ENCODE measurements at places on chromosomes 3 and 15.

- DNase-seq = no peak
- H3K36me3 ChIP-seq = no peaks in the 10 kb centered on the region
- no peaks in the 10 kb centered on the region for H3K4me1 ChIP-seq
- H3K27ac ChIP-seq = no peak overlapping the region
- H3K4me3 ChIP-seq = no peak overlapping the region
- no peaks in the 10 kb centered on the region for H3K27me3 ChIP-seq
These were observed 51.3 kb downstream of the TLNRD1 start for GRCh38 chr15:81052046-81052445.

DNA sequence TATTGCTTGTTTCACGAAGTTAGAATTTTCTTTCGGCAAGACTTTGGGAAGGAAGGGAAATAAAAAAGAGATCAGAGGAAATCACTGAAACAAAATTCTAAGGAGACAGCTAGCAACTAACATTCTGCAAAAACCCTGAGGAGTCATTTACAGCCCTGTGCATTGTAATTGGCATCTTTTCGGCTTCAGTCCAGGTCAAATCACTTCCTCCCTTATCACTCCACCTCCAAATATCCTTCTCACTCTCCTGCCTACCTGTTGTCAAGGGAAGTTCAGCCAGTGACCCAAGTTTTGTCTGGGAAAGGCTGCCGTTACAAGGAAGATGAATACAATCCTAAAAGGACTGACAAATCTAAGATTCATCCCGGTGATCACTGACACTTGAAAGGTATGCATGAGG lies 39.6 kb downstream of the MDFIC2 start:
- no peaks in the 10 kb centered on the region for H3K4me1 ChIP-seq
- H3K27me3 ChIP-seq = no peaks in the 10 kb centered on the region
- no peak for DNase-seq
- H3K27ac ChIP-seq = no peak overlapping the region

DNA sequence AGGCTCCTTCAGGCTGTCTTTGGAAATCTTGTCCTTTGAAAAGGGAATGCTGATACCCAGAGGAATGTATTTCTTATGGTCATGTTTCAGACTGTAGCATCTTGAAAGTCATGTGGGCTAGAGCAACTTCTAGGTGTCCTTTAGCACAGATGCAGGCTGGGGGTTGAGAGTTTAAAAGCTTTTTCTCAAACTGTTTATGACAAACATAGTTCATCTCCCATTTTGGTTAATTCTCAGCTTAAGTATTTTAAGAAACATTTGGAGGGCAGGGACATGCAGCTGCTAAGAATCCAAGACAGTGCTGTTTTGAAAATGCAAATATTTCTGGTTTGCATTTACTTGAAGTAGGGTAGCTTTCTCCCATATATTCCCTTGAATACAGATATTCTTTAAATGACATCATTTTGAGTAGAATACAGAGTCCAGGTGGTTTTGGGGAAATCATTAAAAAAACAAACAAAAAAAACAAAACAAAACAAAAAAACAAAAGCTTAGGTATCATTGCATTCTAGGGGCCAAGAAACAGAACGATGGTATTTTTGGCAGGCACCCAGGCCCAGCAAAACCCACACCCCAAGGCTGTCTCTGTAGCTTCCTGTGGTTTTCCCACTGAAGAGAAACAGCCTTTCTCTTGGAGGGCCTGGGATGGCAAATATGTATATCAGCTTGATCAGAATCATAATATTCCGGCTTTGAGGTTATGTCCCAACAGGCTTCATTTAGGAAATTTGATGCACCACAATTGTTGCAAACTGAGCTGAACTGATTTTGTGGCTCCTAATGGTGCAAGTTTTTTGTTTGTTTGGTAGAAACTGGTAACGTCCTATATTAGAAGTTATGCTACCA lies 120.0 kb downstream of the ATG7 start:
- no peak overlapping the region for H3K27ac ChIP-seq
- H3K4me3 ChIP-seq = no peak overlapping the region
- H3K27me3 ChIP-seq = no peaks in the 10 kb centered on the region
- no peak for DNase-seq

DNA sequence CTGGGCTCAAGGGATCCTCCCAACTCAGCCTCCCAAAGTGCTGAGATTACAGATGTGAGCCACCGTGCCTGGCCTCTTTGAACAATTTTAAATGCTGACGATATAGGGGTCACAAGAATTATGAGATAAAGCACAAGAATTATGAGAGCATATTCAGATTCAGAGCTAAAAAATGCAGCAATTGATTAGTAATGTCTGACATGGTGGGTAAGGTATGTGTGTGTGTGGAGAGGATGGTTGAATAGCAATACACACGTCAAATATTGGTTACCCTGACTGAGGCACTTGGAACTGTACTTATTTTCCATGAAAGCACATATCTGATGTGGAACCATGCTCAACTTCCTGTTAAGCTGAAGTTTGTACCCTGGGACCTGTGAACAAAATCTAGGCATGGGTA lies 115.6 kb downstream of the EOMES start:
- no peaks in the 10 kb centered on the region for H3K4me1 ChIP-seq
- no peak for DNase-seq
- no peak overlapping the region for H3K4me3 ChIP-seq
- H3K27ac ChIP-seq = no peak overlapping the region
- no peaks in the 10 kb centered on the region for H3K27me3 ChIP-seq
- no peaks in the 10 kb centered on the region for H3K36me3 ChIP-seq

GRCh38 chr15:89946681-89947299 lies 34.0 kb upstream of the ARPIN start:
- no peak overlapping the region for H3K4me3 ChIP-seq
- H3K36me3 ChIP-seq = no peaks in the 10 kb centered on the region
- H3K27me3 ChIP-seq = no peaks in the 10 kb centered on the region
- no peak for DNase-seq

- H3K36me3 ChIP-seq = no peaks in the 10 kb centered on the region
- no peak for DNase-seq
- peaks cover 16% of the 10 kb centered on the region for H3K27me3 ChIP-seq
These were observed 1.1 kb upstream of the CHRNA3 start for GRCh38 chr15:78621810-78622402.

DNA sequence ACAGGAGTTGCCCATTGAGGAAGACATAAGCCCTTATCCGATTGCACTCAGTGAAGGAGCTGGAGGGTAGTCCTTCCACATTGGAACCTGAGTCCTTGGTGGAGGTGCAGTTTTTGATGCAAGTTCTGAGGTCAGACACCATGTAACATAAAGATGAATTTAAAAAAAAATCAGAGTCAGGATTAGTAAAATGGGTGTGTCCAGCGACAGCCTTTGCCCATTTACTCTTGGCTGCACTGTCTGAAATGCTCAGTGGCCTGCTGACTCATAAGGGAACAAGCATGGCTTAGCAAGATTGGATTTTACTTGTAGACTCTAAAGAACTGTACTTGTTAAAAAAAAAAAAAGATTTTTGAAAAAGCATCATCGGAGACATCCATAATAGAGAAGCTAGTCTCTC lies 241.1 kb upstream of the TOPAZ1 start:
- no peak overlapping the region for H3K27ac ChIP-seq
- peaks cover 42% of the 10 kb centered on the region for H3K27me3 ChIP-seq
- no peaks in the 10 kb centered on the region for H3K36me3 ChIP-seq
- DNase-seq = no peak
- H3K4me1 ChIP-seq = peaks cover 26% of the 10 kb centered on the region

DNA sequence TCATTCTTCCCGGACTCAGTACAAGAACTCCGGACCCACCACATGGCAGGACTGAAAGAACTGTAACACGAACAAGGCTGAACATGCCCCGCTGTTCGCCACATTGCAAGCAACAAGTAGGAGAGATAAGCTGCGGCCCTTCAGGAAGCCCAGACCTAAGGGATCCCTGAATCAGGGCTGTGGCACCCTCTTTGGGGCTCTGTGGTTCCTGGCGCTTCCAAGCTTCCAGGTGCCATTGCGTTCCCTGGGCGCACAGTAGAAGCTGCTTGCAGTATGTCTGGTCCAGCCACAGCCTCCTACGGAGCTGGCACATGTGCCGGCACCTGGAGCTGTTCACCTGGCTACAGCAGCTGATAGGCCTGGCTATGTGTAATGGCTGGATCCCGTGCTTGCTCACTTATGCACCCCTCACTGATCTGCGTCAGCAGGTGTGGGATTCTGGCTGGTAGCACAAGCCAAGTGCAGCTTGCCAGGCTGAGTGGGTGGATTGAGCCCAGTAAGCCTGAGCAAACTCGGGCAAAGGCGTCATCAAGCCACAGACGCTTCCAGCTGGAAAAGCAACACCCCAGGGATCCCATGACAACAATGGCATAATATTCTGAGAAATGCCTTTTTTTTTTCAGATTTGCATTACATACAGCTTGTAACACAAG lies 748.6 kb upstream of the GBE1 start:
- no peaks in the 10 kb centered on the region for H3K27me3 ChIP-seq
- H3K4me1 ChIP-seq = no peaks in the 10 kb centered on the region
- no peak for DNase-seq
- H3K4me3 ChIP-seq = no peak overlapping the region
- no peak overlapping the region for H3K27ac ChIP-seq
- H3K36me3 ChIP-seq = no peaks in the 10 kb centered on the region

DNA sequence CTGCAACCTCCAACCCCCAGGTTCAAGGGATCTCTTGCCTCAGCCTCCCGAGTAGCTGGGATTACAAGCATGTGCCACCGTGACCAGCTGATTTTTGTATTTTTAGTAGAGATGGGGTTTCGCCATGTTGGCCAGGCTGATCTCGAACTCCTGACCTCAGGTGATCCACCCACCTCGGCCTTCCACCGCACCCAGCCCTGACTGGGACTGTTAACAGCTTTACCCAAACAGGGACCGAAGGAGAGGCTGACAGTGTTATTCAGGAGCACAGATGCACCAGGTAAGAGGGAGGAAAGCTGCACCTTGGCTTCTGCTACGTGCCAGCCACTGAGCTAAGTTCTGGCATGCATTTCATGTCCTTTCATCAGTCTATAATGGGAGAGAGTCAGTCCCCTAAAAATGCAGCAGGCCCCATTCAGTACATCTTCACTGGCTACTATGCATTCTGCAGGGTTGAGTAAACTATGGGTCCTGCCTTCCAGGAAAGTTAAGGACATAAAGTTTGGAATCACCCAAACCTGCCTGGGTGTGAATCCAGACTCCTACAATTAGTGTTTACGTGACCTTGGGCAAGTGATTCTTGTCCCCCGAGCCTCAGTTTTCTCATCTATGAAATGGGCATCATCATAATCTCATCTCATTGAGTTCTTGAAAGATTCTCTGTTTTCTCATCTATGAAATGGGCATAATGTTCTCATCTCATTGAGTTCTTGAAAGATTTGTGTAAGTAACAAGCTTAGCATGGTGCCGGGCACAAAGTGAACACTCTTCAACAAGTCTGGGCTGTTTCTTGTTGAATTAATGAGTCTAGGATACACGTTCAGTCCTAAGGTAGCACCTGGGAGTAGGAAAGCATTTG lies 82.2 kb downstream of the CPN2 start:
- no peaks in the 10 kb centered on the region for H3K36me3 ChIP-seq
- H3K4me1 ChIP-seq = no peaks in the 10 kb centered on the region
- no peak for DNase-seq
- H3K27ac ChIP-seq = no peak overlapping the region
- no peak overlapping the region for H3K4me3 ChIP-seq
- H3K27me3 ChIP-seq = no peaks in the 10 kb centered on the region

DNA sequence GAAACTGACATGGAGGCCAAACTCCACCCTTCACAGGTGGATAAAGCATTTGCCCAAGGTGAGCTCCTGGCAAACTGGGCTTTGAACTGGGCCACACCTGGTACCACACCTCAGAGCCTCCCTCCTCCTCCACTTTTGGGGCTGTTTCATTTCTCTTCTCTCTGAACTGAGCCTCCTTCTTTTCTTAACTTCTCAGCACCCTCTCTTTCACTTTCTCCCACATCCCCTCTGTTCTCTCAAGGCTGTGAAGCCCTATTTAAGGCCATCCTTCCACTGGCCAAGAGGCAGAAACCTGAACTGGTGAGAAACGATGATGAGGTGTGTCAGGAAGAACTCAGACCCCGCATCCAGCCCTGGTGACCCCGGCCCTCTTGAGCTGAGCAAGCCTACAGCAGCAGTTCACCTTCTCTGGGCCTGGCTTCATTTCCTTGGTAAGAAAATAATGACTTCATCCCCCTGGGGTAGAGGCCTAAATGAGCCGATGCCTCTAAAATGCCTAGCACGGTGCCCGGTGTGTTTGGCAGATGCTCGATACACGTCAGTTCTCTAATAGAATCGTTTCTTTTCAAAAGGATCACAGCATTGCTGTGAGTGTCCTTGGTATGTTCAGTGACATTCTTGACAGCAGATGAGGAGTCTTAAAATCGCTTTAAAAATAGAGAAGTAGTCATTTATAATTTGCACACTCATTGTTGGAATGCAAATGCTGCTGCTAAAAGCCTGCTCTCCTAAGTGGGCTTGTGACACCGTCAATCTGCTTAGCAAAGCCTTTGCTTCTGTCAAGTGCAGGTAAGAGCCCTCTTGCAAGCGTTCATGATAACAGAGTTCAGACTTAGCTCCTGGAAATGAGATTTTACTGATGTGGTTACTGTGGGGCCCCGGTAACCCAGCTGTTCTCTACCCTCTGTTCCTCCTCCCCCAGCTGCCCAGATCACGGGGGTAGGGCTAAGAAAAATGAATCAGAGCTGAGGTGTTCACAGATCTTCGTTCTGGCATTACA lies 97.7 kb upstream of the ATP2B2 start:
- peak overlapping the region; percentile 18 for H3K4me3 ChIP-seq
- no peak overlapping the region for H3K27ac ChIP-seq
- peak; percentile 26 for DNase-seq
- H3K36me3 ChIP-seq = no peaks in the 10 kb centered on the region
- no peaks in the 10 kb centered on the region for H3K27me3 ChIP-seq

Measured in CD8-positive, alpha-beta memory T cell (primary cell).